ENCODE measurements at places on chromosomes 7 and 10. TPM values are rescaled to one million over a fixed set of nuclear protein-coding genes. Genes with fewer than 3 reads are reported as not detected.

Gene COL13A1
- 33.6 TPM for total RNA-seq

Gene FAM25C
- not detected for total RNA-seq

Gene SYT15B
- total RNA-seq, result not detected

GRCh38 chr10:92813979-92814378, 34.3 kb upstream of the EXOC6 start:
- no peak for DNase-seq

DNA sequence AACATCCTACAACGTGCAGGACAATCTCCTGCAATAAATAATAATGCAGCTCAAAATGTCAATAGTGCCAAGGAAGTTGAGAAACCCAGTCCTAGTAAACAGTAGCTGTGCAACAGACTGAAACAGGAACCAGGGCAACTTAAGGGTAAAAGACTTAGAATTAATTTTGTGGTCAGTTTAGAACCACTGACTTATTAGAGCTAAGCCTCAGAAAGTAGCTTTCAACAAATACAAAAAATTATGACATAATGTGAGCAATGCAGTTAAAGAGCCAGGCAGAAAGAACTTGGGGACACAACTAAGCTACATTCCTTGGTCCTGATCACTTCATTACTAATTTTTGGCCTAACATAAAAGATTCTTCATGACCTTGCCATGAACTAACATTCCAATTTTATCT, 195.4 kb downstream of the MACC1 start:
- DNase-seq, result no peak

DNA sequence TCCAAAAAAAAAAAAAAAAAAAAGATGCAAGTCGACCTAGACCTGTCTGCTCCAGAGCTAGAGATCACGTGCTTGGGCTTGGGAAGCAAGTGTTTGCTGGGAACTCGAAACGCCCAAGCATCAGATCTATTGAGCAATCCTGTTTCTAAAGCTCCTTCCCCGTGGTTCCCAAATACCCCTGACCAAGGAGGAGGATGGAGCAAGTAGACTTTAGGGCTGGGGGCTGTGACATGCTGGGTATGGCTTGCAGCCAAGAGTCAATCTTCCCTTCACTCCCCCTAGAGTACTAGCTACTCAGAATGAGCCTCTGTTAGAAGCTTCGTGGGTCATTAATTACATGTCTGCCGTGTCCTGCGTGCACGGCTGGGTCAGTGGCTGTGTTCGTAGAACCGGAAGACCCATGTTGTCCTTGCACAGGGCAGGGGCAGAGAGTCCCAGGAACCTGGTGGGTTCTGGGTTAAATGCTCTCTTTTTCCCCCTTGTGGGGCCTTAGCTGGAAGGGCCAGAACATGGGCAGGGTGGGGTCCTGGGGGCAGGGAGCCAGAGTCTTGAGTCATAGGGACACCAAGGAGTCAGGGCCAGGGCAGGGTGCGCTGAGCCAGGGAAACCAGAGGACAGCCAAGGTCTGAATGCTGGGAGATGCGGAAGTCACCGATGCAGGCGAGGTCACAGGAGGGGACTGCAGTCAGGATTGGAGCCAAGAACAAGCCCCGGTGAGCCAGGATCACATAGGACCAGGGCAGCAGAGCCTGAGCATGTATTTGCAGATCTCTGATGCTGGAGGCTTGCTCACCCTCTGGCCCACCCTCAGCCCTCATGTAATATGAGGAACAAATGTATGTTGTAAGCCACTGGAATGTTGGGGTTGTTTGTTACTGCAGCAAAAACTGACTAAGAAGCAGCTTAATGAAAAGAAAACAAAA, 34.6 kb upstream of the TPST1 start:
- DNase-seq, result no peak

Data from pulmonary artery endothelial cell (primary cell).